ENCODE measurements at places on chromosomes 3 and 15.

DNA sequence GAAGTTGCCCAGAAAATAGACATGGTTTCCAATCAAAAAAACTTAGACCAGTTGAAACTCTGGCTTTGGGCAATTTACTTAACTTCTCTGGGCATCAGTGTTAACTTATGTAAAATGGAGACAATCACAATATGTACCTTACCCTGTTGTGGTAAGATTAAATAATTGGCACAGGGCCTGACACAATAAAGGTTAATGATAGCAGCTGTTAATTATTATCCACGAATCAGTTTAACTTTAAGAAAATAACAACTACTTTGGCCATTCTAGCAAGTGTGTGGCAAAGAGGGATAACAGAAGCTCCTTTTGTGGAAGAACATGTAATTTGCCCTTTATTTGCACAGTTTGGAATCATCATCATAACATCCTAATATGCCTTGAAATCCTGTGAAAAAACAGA lies 787.6 kb downstream of the FHIT start:
- no peak for DNase-seq

GRCh38 chr3:197186887-197187588 lies 111.4 kb downstream of the DLG1 start:
- peak; percentile 37 for DNase-seq

DNA sequence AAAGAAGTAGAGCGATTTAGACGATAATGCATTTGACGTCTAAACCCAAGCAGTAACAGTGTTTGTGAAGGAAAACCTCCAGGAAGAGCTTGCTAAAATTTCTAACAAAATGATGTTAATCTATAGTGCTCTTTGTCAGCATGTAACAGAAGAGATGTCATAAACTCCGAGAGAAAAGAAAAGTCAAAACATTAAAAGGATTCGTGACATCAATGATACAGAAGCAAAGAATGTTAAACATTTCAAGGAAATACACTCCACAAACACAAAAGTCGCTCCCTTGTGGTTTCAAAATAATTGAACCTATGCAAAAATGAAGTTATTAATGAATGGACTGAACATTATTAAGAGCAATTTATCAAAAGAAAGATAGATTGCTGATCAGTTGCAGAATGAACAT lies 27.9 kb downstream of the AADAC start:
- DNase-seq, result no peak

GRCh38 chr15:78880242-78880533 lies 7.5 kb downstream of the MORF4L1 start:
- DNase-seq, result no peak

- DNase-seq, result no peak
These were observed 109.6 kb downstream of the PLD1 start for GRCh38 chr3:171700653-171701052.

GRCh38 chr3:4771243-4771642 lies 208.0 kb upstream of the BHLHE40 start:
- DNase-seq, result no peak

GRCh38 chr3:120763601-120764000 lies 21.1 kb downstream of the GTF2E1 start:
- no peak for DNase-seq

DNA sequence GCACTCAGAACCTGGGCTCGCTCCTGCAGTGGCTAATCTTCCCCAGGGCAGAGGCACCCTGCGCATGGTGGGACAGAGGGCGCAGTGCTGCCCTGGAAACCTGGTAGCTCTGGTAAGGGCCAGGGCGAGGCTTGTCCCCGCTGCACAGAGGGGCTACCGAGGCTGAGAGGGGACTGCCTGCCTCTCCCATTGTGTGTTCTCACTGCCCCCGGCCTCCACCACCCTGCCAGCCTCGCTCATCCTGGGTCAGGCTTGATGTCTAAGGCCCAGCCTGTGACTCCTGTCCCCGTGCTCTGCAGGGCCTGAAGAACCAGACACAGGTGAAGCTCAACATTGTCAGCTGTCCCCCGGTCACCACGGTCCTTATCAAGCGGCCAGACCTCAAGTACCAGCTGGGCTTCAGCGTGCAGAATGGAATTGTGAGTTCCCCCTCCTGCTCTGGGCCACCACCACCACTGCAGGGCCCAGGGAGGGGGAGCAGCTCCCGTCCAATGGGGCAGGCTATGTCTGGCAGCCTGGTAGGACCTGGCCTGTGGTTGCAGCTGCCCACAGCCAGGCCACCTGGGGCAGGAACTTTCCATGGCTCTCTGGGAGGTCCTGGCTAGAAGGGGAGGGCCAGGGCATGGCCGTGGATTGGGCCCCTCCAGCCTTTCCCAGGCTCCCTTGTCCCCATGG lies 161.5 kb downstream of the NSMCE3 start:
- DNase-seq, result no peak

GRCh38 chr3:13655061-13655913 lies 106.4 kb downstream of the FBLN2 start:
- no peak for DNase-seq

DNA sequence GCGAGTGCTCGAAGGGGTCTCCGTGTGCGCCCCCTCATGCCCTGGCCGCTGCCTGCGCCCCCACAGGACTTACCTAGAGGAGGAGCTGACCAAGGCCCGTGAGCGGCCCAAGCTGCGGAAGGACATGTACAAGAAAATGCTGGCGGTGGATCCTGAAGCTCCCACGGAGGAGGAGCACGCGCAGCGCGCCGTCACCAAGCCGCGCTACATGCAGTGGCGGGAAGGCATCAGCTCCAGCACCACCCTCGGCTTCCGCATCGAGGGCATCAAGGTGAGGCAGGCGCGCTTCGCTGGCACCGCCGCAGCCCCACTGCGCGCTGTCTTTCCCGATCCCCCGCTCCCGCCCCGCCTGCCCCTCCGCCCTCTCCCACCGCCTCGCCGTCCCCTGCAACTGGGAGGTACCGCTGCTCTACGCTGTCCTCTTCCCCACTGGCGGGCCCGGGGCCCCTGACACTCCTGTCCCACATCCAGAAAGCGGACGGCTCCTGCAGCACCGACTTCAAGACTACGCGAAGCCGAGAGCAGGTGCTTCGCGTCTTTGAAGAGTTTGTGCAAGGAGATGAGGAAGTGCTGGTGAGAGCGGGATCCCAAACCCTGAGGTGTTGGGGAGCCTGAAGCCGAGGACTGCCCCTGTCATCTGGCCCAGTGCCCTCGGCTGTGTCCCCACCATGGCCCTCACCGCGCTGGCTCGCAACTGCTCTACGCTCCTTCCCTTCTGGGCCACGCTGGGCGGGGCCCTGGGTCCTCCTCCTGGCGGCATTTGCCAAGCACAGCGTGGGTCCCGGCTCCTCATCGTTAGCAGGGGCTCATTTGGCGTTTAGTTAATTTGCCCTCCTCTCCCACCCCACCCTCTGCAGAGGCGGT lies 8.5 kb downstream of the ITPKA start:
- DNase-seq, result peak; percentile 5

DNA sequence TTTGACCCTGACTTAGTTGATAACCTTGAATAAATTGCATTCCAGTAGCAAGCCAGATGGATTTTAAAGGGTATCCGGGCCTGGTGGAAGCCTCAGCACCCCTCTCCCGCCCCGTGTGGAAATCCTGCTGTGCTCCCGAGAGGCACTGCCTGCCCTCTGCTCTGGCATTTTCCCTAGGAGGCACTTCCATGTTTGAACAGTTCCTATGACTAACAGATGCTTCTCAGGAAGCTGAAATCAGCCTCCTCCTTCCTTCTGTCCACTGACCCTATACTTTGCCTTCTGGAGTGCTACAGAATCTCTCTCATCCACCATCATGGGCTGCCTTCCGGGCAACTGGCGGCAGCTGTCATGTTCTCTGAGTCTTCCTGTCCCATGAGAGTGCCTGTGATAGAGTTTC lies 90.8 kb downstream of the GABRG3 start:
- no peak for DNase-seq

DNA sequence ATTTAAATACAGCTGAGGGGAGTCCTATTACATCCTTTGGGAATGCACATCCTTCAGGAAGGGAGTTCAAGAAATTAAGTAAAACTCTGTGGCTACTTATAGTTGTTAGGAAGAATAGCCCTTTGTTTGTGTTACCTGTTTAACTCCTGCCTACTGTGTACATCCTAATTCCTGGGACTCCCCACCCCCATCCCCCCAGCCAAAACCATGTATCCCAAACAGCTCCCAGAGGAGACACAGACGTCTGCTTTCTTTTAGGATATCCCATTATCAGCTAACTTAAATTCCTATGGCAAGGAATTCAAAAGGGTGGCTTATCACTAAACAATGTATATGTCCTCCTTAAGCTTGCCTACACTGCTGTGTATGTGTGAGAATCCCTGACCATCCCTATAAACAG lies 581.7 kb downstream of the DIPK2A start:
- no peak for DNase-seq

- no peak for DNase-seq
These were observed 166.9 kb downstream of the UACA start for GRCh38 chr15:70596354-70597055.

DNA sequence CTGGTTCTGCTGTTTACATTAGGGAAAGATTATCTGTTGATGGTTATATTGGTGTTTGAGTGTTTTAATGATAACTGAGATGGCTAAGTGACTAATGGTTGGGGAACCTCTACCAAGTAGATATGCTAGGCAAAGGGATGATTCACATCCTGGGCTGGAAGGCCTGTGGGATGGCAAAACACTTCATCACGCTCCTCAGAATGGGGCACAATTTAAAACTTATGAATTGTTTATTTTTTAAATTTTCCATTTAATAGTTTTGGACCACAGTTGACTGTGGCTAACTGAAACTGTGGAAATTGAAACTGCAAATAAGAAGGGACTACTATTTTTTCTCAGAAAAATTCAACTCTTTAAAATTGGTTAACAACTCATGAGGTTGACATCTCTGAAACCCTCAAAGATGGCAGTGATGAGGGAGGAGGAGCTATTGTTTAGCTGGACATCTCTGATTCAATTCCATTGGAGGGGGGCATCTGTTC lies 100.5 kb upstream of the ZBED2 start:
- no peak for DNase-seq

DNA sequence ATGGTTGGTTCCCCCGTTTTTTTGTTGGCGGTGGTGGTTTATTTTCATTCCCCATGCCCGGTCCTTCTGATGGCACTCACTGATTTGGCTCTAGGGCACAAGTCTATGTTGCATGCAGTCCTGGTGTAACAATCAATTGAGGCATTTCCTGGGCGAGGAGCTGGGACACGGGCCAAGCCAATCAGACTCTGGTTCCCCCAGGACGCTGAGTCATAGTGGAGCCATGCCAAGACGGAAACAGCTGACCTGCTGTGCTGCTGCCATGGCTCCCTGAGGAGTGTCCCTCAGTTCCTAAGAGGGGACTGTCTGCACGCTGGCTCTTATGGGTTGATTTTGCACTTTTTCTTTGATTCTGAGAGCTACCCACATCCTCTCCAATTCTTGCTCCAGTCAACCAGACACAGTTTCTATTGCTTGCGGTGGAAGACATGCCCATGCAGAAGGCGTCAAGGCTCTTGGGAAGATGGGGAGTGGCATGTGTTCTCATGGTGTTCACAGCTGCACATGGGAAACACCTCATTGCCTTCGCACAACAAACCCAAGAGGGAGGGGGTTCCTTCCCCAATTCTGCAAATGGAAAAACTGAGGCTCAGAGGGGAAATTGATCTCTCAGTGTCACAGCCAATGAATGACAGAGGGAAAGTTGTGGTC lies 28.3 kb upstream of the ALDH1L1 start:
- DNase-seq, result peak; percentile 35

All from GF-D8 (cell line).